ENCODE measurements at places on chromosomes 16 and 17. TPM values are rescaled to one million over a fixed set of nuclear protein-coding genes. Genes with fewer than 3 reads are reported as not detected.
A peak's percentile ranks its signal among the peaks of the same experiment; 100 is the strongest.

The SHBG gene
- 1.3 TPM for total RNA-seq

GRCh38 chr16:14194721-14195120 lies 123.6 kb downstream of the MRTFB start:
- DNase-seq = no peak

- no peak for DNase-seq
These were observed 5.1 kb downstream of the MMD start for GRCh38 chr17:55416470-55417052.

- no peak for DNase-seq
These were observed 89.2 kb downstream of the PITPNC1 start for GRCh38 chr17:67466251-67466796.

- peak; percentile 71 for DNase-seq
These were observed 29.7 kb downstream of the DCAKD start for GRCh38 chr17:45021607-45022287.

The TBX21 gene
- total RNA-seq = 0.55 TPM

DNA sequence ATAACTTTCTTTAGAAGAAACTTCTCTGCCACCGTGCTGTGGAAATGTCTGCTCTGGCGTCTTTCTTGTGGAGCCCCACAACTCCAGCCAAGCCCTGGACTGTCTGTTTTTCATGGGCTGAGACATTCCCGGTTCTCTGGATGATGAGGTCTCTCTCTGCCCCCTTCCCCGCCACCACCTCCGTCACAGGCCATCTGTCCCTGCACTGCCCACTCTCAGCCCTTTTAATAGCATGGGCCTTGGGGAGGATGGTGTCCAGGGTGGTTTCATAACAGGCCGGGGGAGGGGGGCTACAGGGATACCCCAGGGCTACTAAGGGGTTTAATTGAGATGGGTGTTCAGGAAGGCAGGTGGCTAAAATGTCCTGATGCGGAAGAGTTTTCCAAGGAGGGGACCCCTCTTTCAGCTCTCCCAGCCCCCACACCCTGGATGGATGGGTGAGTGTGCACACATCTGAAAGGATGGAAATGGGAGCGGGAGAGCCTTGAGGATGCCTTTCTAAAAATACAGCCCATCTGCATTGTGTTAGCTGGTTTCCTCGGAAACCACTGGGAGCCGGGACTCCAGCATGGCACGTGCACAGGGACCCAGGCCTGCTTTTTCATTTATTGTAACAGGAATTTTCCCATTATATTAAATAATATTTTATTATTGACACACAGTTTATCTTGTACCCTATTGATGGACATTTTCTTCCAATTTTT lies 14.6 kb upstream of the NDRG4 start:
- no peak for DNase-seq

The PPY gene
- not detected for total RNA-seq

The ANKRD40CL gene
- not detected for total RNA-seq

GRCh38 chr16:1194665-1195392 lies 30.2 kb downstream of the TPSG1 start:
- peak; percentile 84 for DNase-seq

DNA sequence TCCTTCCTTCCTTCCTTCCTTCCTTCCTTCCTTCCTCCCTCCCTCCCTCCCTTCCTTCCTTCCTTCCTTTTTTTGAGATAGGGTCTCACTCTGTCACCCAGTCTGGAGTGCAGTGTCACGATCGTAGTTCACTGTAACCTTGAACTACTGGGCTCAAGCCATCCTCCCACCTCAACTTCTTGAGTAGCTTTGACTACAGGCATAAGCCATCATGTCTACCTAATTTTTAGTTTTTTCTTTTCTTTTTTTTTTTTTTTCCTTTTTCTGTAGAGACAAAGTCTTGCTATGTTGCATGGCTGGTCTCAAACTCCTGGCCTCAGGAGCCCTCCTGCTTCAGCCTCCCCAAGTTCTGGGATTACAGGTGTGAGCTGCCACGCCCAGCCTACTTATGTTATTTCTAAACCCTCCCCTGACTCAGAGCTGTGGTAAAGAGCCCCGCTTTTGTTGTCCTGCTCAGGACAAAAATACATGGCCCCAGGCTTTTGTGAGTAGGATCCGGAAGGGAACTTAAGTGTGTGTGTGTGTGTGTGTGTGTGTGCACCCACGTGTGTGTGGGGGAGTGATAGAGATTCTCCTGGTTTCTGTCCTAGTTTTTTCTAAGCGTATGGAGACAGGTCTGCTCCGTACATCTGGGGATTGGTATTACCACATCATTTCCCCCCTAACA lies 67.1 kb downstream of the PRKCB start:
- no peak for DNase-seq

The FTSJ3 gene
- 56.1 TPM for total RNA-seq

The PRAC1 gene
- total RNA-seq = not detected

DNA sequence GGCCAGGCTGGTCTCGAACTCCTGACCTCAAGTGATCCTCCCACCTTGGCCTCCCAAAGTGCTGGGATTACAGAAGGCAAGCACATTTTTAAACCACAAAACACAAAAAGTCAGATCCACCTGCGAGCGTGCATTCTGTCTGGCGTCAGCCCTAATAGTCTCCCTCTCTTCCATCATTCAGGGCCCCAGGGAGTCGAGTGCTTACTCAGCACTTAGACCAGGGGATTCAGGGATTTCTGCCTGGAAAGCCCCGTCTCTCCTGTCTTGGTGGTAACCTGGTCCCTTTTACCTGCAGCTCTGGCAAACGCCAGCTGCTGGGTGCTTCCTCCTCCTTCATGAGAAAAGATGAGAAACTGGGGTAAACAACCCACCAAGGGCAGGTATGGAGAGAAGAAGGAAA lies 443.1 kb downstream of the SOX9 start:
- DNase-seq = no peak

DNA sequence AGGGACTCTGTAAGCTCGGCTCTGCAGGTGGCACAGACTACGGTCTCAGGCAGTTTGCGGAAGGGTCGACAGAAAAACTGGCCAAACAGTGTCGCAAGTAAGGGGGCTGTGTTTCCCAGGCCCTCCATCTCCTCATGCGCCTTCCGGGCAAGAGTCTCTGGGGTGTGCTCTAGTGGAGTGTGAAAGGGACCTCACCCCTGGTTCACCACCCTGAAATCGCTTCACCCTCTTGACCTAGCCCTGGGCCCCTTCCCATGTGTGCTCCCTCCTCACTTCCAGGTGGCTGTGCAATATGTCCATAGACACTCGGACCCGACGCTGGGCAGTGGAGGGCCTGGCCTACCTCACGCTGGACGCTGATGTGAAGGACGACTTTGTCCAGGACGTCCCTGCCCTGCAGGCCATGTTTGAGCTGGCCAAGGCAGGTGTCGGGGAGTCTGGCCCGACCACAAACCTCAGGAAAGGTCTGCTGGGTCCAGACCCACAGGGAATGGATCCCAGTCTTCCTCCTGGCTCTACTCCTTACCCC lies 22.3 kb downstream of the UNC45B start:
- no peak for DNase-seq

GRCh38 chr16:28003923-28004322 lies 59.6 kb downstream of the GSG1L start:
- DNase-seq = no peak

DNA sequence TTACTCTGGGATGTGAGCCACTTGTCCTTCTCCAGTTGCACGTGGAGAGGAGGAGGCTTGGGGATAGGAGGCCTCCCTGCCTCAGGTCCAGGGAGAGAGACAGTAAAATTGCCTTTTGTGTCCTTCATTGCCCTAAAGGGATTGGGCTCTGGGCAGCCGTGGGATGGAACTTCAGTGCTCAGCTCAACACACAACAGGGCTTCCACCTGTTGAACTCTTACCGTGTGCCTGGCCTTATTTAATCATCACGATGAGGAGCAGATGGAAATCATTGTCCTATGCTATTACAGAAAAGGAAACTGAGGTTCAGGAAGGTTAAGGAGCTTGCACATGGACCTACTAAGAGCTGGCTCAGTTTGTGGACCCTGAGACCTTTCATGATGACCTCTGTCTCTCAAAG lies 92.4 kb upstream of the CDC42EP4 start:
- no peak for DNase-seq
